ENCODE measurements at places on chromosomes 1 and 21. TPM values are rescaled to one million over a fixed set of nuclear protein-coding genes. Genes with fewer than 3 reads are reported as not detected.

WNT4 gene
- total RNA-seq = 3.8 TPM

SPATA45 gene
- total RNA-seq = not detected

EXOSC10 gene
- 47.7 TPM for total RNA-seq

SLFNL1 gene
- total RNA-seq = 4.8 TPM

HSF2BP gene
- 0.32 TPM for total RNA-seq

LRRC38 gene
- total RNA-seq = not detected

F13B gene
- not detected for total RNA-seq

TMEM52 gene
- total RNA-seq = 1.4 TPM

TRIM58 gene
- 4.0 TPM for total RNA-seq

ZNF678 gene
- 9.0 TPM for total RNA-seq

LRIF1 gene
- total RNA-seq = 8.8 TPM

GGPS1 gene
- 29.8 TPM for total RNA-seq

KCNJ9 gene
- not detected for total RNA-seq

SYT14 gene
- total RNA-seq = not detected

ACKR1 gene
- 30.4 TPM for total RNA-seq

SZRD1 gene
- total RNA-seq = 111 TPM

MMP23B gene
- 27.2 TPM for total RNA-seq

CLCA1 gene
- total RNA-seq = not detected

DDAH1 gene
- 48.4 TPM for total RNA-seq

ITGB3BP gene
- 18.5 TPM for total RNA-seq

CHODL gene
- not detected for total RNA-seq

KRTAP12-3 gene
- not detected for total RNA-seq

GSTM1 gene
- not detected for total RNA-seq

FBLIM1 gene
- total RNA-seq = 20.1 TPM

DEGS1 gene
- total RNA-seq = 72.0 TPM

All from lower lobe of right lung (tissue), 2 donors.